ENCODE measurements at places on chromosomes 3 and 15.

DNA sequence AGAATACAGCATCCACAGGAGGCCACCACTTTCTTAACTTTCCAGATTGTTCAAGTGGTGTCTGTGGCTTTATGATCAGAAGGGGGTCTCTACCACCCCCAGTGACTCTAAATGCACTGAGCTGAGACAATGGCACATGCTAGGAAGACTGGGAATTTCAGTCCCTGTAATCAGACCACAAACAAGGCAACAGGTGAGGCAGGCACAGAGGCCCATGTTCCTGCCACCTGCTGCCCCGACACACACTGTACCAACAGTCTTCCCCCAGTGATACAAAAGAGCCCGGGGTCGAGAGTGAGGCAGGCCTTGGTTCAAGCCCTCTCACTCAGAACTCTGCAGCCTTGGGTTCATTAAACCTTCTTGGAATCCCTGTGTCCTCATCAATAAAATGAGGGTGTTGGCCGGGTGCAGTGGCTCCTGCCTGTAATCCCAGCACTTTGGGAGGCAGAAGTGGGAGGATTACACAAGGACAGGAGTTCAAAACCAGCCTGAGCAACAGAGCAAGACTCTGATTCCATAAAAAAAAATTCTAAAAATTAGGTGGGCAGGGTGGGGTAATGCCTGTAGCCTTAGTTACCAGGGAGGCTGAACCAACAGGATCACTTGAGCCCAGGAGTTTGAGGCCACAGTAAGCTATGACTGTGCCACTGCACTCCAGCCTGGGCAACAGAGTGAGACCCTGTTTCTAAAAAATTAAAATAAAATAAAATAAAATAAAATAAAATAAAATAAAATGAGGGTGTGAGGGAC lies 55.8 kb downstream of the ADCY5 start:
- no peak for DNase-seq

GRCh38 chr3:34676436-34676835 lies 878.0 kb downstream of the PDCD6IP start:
- DNase-seq = no peak

- DNase-seq = no peak
Observed at GRCh38 chr3:134359121-134360010, 14.9 kb downstream of the AMOTL2 start.

- DNase-seq = no peak
Observed at GRCh38 chr3:135158520-135158919, 363.5 kb downstream of the EPHB1 start.

DNA sequence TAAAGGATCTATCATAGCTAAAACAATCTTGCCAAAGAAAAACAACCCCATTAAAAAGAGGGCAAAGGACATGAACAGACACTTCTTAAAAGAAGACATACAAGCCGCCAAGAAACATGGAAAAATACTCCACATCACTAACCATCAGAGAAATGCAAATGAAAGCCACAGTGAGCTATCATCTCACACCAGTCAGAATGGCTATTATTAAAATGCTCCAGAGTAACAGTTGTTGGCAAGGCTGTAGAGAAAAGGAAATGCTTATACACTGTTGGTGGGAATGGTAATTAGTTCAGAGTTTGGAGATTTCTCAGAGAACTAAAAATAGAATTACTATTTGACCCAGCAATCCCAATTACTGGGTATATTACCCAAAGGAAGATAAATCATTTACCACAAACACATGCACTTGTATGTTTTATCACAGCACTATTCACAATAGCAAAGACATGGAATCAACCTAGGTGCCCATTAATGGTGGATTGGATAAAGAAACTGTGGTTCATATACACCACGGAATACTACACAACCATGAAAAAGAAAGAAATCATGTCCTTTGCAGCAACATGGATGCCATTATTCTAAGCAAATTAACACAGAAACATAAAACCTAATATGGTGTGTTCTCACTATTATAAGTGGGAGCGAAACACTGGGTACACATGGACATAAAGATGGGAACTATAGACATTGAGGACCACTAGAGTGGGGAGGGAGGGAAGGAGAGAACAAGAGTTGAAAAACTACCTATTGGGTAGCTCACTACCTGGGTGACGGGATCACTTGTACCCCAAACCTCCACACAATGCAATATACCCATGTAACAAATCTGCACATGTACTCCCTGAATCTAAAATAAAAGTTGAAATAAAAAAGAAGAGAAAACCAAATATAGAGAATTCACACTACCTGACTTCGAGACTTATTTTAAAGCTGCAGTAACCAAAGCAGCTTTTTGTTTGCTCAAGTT lies 32.6 kb downstream of the ITGA11 start:
- DNase-seq = no peak

GRCh38 chr15:47258521-47258920 lies 458.8 kb upstream of the SEMA6D start:
- no peak for DNase-seq

- no peak for DNase-seq
Observed at GRCh38 chr3:42476225-42477125, 26.0 kb upstream of the VIPR1 start.

DNA sequence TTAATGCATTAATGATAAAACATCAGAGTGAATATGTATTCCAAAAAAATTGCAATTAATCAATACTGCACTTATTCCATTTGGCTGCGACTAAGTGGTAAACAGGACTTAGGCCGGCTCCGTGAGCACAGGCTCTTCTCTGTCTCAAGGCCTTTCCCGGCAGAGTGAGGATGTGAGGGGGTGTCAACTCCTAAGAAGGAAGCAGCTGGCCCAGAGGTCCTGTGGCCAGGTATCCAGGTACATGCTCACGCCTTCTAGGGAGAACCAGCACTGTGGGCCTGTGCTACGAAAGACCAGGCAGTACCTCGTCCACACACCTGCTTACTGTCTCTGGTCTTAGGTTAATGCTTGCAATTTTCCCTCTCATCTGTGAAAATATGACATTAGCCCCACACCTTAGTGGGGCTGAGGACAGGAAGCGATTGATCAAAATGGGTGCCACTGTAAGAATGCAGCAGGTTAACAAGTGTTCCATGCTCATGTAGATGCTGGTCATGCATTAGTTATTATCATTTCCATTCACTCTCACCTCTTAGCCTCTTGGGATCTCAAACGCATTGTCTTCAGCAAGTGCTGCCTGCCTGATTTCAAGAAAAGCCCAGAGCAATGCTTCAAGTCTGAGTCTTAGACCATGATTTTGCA lies 175.3 kb downstream of the ABHD5 start:
- DNase-seq = no peak

DNA sequence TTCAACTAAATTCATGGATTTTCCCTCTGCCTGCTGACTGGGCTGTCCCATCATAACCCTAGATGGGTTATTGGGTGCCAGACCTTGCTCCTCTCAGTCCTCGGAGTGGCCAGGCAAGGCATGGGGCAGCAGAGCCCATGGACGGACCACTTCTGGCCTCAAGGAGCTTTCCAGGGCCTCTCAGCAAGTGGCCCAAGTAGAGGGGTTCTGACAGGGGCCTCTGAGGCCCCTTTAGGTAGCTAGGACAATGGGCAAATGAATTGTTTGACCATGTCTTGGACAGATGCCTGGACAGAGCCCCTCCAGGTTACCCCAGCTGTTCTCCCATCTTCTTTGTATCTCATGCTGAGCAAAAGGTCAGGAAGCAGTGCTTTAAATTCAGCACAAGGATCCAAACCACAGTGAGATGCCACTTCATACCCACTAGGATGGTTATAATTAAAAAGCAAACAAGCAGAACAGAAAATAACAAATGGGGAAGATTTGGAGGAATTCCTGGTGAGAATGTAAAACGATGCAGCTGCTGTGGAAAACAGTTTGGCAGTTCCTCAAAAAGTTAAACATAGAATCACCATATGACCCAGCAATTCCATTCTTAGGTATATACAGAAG lies 61.6 kb downstream of the SPSB4 start:
- DNase-seq = no peak

DNA sequence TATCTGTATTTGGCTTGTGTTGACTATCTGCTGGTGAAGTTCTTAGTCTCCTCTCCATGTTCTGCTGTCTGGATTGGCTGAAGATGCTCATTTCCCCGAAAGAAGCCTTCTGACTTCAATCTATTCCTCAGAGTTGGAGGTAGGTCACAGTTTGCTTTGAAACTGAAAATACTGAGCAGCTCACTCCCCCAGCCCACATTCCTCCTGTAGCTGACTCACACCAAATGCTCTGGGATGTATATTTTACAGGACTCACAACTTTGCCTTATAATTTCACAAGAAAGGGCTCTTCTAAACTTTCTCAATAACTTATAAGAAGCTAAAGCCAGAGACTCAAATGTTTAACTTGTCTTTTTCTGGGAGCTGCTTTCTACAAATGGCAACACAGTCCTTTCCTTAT lies 36.3 kb upstream of the SNX4 start:
- no peak for DNase-seq

DNA sequence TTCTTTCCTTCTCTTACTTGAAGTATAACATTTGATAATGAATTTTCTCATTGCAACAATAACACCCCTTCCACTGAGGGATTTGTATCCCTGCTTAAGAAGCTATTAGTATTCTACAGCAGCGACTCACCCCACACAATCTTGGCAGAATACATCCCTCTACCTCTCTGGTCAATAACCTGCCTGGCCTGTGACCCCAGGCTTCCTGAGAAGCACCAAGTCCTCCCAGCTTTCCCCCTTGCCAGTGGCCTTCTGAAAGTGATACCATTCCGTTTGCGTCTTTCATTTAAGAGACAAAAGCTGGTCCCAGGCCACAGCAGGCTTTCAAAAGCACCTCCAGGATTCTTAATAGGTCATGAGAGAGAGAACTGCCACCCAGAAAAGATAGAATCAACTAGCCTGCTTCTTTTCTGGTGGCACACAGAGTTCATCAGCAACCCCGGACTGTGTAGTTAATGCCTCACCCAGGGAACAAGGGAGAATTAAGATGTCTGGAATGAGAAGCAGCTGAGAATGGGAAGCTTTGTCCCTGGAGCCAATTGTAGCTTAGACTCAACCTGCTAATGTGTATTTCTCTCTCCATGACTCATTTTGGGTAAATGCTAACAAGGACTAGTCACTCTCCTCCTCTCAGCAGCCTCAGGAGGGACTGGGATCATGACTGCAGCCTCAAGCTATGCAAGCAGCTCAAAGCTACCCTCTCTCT lies 101.0 kb upstream of the CPNE4 start:
- no peak for DNase-seq

- no peak for DNase-seq
Observed at GRCh38 chr3:73179601-73180000, 118.1 kb downstream of the EBLN2 start.

DNA sequence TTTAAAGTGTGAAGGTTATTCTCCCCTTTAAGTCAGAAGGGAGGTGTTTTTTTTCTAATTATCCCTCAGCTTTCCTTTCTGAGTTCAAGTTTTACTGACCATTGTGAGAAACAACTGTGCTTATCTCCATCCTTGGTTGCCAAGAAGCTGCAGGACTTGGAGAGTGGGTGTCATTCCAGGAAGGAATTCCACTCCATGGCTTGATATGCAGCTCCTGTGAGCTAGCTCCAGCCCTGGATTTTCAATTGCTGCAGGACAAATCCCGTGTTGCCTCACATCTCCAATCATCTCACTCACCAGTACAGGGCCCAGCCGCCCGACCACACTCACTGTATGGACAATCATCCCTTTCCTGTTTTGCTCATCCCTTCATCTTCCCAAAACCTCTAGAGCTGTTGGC lies 122.5 kb downstream of the IGSF11 start:
- DNase-seq = no peak

DNA sequence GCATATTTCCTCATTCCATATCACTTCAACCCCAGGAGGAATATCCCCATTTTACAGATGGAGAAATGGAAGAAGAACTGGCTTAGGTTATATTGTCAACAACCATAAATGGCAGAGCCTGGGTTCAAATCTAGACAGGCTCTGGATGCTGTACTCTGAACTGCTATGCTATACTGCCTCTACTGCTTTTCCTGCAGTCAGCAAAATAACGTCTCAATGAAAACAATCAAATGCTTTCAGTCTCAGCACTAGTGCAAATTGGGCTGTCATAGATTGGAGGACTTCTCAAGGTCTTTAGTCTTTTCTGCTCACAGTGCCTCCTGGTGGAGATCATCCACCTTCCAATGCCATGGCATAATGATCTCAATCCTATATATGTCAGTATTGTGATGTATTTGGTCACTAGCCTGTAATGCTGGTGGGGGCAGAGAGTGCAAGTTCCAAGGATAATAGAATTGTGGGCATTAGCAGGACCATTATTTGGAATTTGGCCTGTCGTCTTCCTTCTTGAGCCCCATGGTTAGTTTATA lies 285.0 kb downstream of the CLSTN2 start:
- no peak for DNase-seq

DNA sequence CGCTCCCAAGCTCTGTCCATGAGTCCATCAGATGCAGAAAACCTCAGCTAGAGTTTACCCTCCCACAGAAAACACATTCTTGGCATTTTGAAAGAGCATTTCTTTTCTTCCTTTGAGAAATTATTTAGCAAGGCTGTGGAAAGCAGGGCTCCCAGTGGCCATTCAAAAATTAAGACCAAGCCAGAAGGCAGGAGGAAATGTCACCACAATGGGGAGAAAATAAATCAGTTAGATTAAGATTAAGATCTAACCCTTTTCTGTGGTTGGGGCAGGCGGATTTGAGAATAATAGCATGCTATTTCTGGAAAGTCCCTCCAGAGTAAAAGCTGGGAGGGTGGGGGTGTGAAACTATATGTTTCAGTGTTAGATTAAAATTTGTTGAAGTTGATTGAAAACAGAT lies 20.2 kb downstream of the LRIG1 start:
- DNase-seq = peak; percentile 6

DNA sequence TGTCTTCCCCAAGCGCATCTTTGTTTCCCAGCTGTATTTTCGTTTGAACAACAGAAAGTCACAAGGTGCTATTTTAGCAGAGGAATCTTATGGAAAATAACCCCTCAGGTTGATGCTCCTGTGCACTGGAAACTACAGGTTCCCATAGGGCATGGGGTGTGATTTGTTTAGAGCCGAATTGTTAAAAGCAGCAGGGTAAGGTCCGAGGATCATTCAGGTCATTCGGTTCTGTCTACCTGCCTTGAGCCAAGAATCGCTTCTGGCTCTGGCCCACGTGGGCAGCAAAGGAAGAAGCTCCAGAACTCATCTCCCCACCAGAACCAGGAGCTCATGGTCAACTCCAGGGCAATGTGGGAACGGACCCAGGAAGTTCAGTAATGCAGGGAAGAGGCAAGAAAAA lies 116.7 kb upstream of the TPM1 start:
- no peak for DNase-seq

GRCh38 chr3:5292512-5292911 lies 105.0 kb downstream of the EDEM1 start:
- DNase-seq = no peak

Measured in HAP-1 (cell line).